ENCODE measurements at places on chromosomes 13 and 19.

- no peak for DNase-seq
Observed at GRCh38 chr19:39544911-39545310, 5.0 kb upstream of the EID2 start.

DNA sequence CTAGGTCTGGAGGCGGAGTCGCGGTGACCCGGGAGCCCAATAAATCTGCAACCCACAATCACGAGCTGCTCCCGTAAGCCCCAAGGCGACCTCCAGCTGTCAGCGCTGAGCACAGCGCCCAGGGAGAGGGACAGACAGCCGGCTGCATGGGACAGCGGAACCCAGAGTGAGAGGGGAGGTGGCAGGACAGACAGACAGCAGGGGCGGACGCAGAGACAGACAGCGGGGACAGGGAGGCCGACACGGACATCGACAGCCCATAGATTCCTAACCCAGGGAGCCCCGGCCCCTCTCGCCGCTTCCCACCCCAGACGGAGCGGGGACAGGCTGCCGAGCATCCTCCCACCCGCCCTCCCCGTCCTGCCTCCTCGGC lies at the start of gene SLC5A5:
Gene SLC5A5, plus strand, starts transcription at position 68 of the 373 bp plus-strand sequence. CDS start 375 bp downstream, outside the sequence.
- no peak for DNase-seq

DNA sequence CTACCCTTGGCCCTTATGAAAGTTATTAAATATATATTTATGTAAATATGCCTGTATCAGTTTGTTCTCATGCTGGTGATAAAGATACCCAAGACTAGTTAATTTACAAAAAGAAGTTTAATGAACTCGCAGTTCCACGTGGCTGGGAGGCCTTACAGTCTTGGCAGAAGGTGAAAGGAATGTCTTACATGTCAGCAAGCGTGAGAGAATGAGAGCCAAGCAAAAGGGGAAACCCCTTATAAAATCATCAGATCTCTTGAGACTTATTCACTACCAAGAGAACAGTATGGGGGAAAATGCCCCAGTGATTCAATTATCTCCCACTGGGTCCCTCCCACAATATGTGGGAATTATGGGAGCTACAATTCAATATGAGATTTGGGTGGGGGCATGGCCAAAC lies 506.0 kb upstream of the ATXN8OS start:
- DNase-seq: no peak

- DNase-seq: peak; percentile 51
Observed at GRCh38 chr19:38842439-38843174, 7.2 kb downstream of the HNRNPL start.

DNA sequence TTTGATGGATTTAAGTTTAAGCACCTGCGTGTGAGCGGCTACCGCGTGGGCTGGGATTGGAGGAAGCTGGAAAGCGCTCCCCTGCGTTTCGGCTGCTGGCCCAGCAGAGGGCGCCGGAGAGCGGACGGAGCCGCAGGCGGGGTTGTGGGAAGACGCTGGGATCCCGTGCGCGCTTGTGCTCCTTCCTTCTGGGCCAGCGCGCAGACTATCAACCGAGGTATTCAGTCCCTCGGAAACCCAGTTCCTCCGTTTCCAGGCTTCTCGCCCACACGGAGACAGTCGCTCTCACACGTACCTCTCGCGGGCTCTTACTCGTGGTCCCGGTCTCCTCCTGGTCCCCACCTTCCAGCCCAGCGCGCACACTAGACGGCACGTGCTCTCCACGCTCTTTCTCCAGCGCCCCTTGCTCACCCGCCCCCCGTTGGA lies 28.8 kb downstream of the EPN1 start:
- peak; percentile 24 for DNase-seq

- DNase-seq: no peak
Observed at GRCh38 chr19:17211547-17212446, 3.4 kb upstream of the USE1 start.

GRCh38 chr13:108962654-108963053 lies 333.2 kb downstream of the MYO16 start:
- DNase-seq: no peak
